ENCODE measurements at places on chromosomes 16 and 17.

DNA sequence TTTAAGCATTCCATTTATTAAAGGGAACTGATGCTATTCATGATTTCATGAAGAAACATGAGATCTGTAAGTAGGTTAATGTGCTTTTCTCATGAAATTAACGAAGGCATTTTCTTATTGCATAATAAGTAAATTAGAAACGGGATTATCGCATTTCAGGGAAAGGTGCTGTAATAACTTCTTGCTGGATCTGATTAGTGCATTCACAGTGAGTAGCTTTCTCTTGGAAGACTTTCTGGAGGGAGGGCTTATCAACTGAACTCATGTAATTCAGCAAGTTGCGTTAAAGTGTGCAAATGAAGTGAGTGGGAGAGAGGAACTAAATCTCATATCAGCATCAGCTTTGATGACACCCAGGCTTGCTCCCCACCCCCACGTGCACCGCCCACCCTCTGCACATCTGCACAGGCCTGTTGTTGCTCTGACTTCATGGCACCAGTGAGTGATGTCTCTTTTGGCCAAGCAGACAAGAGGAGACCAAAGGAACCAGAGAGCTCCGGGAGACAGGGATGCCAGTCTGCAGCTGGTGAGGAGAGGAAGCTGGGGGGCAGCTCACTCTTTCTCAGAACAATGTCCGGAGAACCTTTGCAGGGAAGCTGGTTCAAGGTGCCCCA is 26.3 kb upstream of the GAS7 start:
- no peak for DNase-seq

- DNase-seq: no peak
Measured at GRCh38 chr17:75751676-75752404, 13.2 kb downstream of the GALK1 start.

GRCh38 chr17:66392783-66393437 is 90.5 kb downstream of the PRKCA start:
- DNase-seq: no peak

DNA sequence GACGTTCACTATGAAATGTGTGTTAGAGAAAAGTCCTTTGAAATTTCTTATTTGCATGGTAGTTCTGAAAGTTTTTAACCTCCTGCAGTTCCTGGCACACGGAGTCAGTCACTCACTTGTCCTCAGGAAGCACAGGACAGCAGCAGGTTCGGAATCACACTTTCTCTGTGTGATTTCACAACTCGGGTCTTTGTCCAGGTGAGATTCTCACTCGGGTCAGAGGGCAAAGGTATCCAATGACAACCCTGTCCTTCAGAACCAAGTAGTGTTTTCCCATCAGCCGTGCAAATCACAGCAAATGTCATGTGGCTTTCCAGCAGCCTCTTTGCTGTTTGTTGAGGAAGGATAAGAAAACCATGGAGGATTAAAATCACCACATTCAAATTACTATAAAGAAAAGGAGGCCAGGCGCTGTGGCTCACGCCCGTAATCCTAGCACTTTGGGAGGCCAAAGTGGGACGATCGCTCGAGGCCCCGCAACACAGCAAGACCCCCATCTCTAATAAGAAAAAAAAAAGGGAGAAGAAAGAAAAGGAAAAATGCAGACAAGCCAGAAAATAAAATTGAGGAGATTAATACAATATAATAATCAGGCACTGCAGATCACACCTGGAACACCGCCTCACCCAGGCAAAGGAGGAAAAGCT is 22.0 kb downstream of the ADCY9 start:
- DNase-seq: no peak

DNA sequence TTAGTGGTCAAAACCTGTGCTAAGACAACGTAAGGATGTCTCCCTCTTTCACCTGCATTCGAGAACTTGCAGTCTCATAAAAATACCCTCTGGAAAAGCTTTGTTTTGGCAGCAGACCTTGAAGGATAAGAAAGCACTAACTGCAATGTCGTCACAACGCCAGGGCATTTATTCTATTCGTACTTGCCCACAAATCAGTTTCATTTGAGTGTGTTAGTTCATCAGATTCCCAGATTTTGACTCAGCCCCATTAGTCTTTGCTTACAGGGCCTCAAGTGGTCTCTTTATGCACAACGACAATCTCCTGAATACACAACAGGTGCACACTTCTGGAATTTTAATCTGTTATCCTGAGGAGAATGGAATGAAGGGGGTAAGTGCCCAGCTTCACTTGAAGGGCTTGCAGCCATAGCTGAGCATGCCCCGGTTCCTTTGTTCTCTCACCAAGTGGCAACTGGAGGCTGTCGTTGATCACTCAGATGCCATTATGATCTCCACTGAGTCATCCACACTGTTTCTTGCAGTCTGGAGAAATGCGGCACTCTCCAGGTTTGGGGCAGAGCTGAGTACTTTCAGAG is 58.8 kb downstream of the CLEC19A start:
- DNase-seq: no peak

DNA sequence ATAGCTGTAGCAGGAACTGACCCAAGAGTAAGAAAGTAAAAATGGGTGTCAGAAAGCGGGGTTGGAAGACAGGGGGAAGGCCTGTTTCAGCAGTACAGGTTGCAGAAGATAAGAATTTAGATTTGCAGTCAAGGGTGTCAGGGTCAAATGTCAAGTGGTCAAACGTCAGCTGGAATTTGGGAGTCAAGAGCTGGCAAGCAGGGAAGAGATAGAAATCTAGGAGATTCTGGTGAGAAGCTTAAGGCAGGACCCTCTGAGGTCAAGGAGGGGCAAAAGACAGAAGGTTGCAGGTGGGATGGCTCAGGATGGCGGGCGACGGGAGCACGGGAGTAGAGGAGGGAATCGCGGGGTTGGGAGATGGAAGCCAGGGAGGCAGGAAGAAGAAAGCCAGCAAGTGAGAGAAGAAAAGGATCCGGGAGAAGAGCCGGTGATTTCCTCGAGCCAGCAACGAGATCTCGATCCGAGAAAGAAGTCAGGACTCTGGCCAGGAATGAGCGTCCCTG is 335 bp downstream of the SLC25A35 start:
- DNase-seq: no peak

DNA sequence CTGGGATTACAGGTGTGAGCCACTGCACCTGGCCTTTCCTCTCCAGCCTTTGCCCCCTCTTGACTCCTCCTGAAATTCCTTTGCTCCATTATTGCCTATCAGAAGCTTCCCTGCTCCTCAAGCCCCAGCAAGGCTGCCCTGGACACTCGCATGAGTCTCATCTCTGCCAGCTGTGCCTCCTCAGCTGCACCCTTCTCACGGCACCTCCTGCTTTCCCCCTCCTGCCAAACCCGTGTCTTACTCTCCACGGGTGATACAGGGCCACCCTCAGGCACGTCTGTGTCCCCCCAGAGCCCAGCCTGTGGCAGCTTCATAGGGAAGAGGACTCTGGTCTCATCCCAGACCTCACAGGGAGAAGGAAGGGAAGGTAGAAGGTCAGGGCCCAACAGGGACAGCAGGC is 15.4 kb downstream of the G6PC3 start:
- no peak for DNase-seq

Data from stimulated activated CD8-positive, alpha-beta memory T cell treated with anti-CD3 and anti-CD28 coated beads, Interleukin-4, amount 100 ng/mL, for 1 hour (primary cell).